Mesangial cell (primary cell): ENCODE measurements at places on chromosomes 1 and 21. TPM values are rescaled to one million over a fixed set of nuclear protein-coding genes. Genes with fewer than 3 reads are reported as not detected.

Gene LCE2A
- not detected in 2 replicates for total RNA-seq

Gene WDR64
- not detected in 2 replicates for total RNA-seq

Gene CACYBP
- total RNA-seq = 32.1 and 124 TPM in 2 replicates

Gene GNAT2
- total RNA-seq = 0.16 TPM in 1 of 2 replicates, not detected in the other

Gene KLF17
- under 0.01 TPM in 1 of 2 replicates, not detected in the other for total RNA-seq

Gene MAN1C1
- 0.49 and 1.6 TPM in 2 replicates for total RNA-seq

Gene DNAJC28
- total RNA-seq = 0.16 and 0.63 TPM in 2 replicates

Gene LCE1B
- not detected in 2 replicates for total RNA-seq

Gene CELA2B
- total RNA-seq = not detected in 2 replicates

Gene S100A16
- total RNA-seq = 433 and 734 TPM in 2 replicates

Gene GBP5
- total RNA-seq = not detected in 2 replicates

Gene MASP2
- total RNA-seq = not detected in 2 replicates

Gene RAP1GAP
- 2.6 and 36.0 TPM in 2 replicates for total RNA-seq

Gene SPATA17
- total RNA-seq = under 0.01 and 0.89 TPM in 2 replicates

Gene LIN28A
- total RNA-seq = 0.38 TPM in 1 of 2 replicates, not detected in the other

Gene HOOK1
- 2.0 and 4.3 TPM in 2 replicates for total RNA-seq

Gene S100A2
- total RNA-seq = 3.5 and 21.7 TPM in 2 replicates

Gene LCE1E
- total RNA-seq = not detected in 2 replicates

Gene CFHR4
- not detected in 2 replicates for total RNA-seq
